ENCODE measurements at places on chromosomes 3 and 15.

GRCh38 chr3:29694331-29694730, 413.5 kb downstream of the RBMS3 start:
- DNase-seq, result no peak

- DNase-seq, result no peak
Measured at GRCh38 chr3:58200121-58200709, 10.6 kb downstream of the DNASE1L3 start.

- DNase-seq, result no peak
Measured at GRCh38 chr3:189238071-189238470, 66.3 kb downstream of the TPRG1 start.

DNA sequence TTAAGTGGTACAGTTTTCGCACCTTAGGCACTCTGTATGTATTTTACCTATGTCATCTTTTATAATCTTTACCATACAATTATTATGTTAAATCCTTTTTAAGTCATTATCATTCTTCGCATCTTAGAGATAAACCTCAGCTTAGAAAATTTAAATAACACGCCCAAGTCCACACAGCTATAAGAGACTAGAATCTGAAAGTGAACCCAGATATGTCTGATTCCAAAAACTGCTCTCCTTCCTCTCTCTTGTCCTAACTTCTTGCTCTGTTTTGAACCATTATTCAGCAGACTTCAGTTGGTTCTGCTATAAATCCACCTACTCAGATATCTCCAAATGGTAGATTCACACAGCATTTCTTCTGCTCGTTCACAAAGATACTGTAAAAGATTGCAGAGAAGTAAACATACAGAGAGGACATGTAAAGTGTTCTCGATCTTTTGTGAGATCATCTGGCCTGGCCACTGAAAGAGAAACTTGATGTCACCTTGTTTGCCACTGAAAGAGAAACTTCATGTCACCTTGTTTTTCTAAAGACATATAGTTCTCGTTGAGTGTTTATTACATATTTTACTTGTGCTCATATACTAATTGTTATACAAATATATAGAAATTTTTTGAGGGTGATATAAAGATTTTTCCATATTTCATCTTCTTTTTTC, 533.2 kb downstream of the GRM7 start:
- no peak for DNase-seq

DNA sequence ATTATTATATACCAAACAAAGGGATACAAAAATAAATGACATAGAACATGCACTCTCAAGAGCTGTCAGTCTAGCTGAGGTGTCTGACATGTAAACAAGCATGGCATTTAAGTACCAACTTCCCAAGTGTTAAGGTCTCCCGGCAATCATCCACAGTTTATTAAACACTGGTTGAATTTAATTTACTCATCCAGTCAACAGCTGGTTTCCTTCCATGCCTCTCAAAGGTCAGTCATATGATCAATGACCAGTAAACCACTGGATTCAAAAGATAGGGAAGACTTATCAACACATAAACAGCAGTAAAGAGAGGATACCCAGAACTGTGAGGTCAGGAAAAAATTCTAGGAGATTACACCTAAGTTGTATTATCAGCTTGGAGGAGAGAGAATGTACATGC, 80.4 kb downstream of the ADAM10 start:
- no peak for DNase-seq

GRCh38 chr15:77034695-77035489, 36.0 kb downstream of the TSPAN3 start:
- no peak for DNase-seq

DNA sequence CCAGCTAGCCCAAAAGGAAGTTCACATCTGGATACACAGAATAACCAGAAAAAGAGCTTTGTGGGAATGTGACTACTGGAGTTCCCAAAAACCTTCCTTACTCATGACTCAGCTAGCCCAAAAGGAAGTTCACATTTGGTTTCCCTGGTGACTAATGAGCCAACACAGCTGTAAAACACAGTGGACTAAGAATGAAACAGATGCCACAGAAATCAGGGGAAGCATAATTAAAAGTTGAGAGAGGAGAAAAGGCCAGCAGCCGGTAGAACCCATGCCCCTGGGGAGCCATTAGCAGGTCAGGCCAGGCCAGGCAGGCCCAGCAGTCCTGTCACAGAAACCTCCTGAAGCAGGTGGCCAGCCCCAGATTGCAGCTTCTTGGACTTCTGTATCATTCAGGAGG, 130.3 kb downstream of the GHSR start:
- peak; percentile 99 for DNase-seq

DNA sequence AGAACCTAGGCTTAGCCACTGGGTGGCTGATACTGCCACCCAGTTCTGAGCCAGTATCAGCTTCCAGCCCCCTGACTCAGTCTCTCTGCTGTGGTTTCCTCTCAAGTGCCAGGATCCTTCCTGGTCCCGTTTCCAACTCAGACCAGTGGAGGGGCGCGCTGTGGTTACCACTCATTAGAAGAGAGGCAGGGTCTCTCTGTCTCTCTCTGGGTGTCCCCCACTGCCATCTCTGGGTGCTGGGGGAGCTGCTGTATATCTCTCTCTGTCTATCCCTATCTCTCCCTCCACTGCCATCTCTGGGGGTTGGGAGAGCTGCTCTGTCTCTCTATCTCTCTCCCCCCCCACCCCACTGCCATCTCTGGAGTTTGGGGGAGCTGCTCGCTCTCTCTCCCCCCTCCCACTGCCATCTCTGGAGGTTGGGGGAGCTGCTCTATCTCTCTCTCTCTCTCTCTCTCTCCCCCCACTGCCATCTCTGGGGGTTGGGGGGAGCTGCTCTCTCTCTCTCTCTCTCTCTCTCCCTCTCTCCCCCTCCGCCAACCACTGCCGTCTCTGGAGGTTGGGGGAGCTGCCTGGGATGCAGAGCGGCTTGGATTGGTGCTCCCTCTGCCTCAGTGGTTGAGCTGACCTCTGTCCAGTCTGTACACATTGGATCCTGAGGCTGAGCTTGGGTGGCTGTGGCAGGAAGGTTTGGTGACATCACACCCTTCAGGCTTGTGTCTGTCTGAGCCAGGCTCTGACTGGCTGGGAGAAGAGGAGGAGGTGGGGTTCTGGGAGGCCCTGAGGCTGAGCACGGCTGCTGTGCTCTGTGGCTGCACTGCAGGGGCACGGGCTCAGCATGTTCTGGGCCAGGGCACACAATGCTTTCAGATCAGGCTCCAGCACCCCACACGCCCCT, 98.9 kb downstream of the APBA2 start:
- DNase-seq, result no peak

DNA sequence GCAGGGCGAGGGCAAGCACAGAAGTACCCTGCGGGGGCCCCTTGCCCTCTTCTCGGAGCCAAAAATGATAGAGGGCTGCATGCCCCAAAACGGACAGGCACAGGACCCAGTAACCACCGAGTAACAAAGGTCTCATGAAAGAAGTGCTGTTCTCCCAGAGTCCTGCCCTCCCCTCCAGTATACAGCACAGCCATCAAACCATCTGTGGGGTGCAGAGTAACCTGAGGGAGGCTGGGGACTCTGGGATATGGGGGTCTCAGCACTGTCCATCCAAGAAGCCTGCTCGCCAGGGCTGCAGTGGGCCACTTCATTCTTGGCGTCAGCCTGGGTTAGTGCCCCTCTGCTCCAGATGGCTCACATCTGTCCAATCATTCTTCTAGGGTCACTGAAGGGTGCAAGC, 6.1 kb downstream of the ULK3 start:
- no peak for DNase-seq

DNA sequence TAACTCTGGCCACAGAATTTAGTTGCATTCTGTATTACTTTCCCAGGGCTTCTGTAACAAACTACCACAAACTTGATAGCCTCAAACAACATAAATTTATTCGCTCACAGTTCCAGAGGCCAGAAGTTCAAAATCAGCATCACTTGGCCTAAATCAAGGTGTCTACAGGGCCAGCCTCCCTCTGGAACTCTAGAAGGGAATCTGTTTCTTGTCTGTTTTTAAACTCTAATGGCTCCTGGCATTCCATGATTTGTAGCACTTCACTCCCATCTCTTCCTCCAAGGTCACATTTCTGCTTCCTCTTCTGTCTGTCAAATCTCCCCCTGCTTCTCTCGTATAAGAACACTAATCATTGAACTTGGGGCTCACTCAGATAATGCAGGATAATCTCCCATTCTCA, 151.9 kb upstream of the ARPP21 start:
- no peak for DNase-seq

GRCh38 chr3:88282528-88283241, 132.9 kb downstream of the C3orf38 start:
- no peak for DNase-seq

DNA sequence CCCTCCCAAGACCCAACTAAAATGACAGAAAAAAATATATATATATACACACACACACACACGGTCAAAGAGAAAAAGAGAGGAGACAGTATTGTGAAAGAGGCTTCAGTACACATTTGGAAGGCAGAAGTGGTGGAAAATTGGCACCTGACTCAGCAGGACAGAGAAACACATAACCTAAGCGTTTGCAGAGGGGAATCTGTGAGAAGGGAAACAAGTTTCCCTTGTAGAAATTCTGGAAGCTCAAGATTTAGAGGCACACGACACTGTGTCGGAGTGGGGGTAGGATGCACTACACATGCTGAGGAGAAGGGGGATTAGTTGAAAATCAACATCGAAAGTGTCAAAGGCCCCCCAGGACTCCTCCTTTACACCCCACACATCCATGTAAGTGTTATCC, 53.1 kb downstream of the PAK2 start:
- DNase-seq, result no peak

DNA sequence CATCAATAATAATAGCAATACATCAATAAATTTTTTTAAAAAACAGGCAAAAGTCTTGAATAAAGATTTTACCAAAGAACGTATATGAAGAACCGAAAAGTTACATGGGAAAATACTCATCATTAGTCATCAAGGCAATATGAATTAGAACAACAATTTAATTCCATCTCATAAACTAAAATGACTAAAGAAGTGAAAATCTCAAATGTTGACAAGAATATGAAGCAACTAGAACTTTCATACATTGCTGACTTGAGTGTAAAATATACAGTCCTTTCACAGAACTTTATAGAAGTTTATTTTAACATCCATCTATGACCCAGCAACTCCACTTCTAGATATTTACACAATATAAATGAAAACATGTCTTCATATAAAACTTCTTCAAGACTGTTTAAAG, 35.3 kb upstream of the ABHD10 start:
- DNase-seq, result no peak

DNA sequence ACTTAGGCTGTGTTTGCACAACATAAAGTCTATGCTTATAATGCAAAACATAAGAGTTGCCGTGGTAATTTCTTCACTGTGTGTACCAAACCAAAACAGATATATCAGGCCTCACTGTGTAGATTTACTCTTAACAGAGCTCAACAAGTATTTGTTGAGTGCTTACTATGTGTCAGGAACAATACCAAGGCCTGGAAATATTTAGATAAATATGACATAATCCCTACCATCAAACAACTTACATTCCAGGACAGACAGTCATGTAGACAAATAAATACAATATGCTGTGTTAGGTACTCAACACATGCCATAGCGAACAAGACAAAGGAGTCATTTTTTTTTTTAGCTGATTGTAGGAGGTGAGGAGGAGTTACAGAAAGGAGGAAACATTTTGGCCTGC, 554.0 kb downstream of the NSUN3 start:
- DNase-seq, result no peak

DNA sequence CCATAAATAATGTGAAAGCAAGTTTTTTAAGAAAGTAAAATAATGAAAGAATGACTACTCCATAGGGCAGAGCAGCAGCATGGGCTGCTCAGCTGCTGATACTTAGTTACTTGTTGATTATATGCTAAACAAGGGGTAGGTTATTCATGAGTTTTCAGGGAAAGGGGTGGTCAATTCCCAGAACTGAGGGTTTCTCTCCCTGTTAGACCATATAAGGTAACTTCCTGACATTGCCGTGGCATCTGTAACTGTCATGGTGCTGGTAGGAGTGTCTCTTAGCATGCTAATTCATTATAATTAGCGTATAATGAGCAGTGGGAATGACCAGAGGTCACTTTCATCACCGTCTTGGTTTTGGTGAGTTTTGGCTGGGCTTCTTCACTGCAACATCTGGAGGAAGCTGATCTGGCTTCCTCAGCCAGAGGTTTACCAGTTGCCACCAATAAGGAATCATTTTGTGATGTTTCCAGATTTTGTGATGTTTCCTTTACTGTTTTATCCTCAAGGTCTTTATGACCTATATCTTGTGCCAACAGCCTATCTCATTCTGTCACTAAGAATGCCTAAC, 121.8 kb upstream of the CHL1 start:
- no peak for DNase-seq

DNA sequence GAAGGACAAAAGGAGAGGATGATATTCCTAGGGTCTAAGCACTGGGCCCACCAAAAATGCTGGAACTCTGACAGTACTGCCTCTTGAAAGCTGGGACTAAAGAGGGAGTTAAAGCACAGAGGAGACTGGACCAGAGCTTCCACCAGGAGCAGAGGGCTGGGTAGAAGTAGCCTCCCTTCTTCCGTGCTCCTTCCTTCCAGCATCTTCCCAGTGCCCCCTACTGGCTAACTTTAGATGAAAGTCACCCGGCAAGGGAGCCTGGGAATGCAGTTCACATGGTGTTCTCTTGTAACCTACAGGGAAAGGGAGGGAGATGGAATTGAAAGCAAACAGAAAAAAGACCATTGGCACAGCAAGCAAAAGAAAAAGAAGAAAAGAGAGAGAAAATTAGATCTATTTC, 106.1 kb upstream of the COL8A1 start:
- DNase-seq, result no peak

DNA sequence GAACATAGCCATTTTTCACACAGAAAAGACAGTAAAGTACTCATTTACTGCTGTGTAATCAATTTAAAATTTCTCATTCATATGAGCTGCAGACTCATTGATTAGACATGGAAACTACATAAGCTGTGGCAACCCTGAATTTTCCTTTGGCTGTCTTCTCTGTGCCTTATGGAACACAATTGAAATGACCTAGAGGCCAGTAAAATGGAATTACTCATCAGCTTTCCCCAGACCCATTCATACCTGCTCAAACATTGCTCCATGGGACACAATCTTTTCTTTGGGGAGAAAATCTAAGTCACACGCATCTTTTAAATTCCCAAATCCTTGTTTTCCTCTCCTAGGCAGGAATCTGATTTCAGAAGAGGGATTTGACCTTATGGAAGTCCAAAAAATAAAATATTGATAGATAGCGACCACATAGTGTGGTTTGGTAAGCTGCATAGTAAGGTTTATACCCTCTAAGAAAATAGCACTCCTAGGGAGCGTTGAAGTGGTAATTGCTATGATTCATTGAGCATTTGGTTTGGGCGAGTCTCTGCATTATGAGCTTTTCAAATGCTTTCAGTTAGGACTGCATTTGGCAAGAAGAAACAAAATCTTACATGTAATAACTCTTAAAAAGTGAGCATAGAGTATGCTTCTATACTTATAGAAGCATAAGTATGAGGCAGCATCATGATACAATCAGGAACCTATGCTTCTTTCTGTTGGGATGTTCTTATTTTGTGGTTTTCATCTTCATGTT, 243.4 kb upstream of the GADL1 start:
- DNase-seq, result no peak

DNA sequence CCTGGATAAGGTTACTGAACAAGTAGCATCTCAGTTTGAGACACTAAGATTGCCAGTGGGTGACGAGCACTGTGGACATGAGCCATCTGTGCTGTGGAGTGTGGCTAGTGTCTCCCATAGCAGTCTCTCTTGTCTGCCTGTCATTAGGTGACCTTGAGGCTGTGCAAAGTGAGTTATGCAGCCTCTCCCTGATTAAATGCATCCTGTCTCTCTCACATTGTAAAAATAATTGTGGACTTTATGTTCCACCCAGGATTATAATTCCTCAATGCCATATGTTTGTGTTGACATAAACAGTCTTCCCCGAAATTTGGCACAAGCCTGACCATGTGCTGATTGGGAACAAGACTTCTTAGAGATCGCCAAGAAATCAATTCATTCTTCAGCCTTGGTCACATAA, 168.9 kb downstream of the MYRIP start:
- DNase-seq, result no peak

- DNase-seq, result no peak
Measured at GRCh38 chr15:80070840-80071239, 11.4 kb downstream of the ZFAND6 start.

Data from DMS 273 treated with DMSO at 0.1 percent for 48 hours (cell line).